ENCODE measurements at places on chromosomes 7 and 10.

GRCh38 chr10:15805395-15806058, 54.8 kb downstream of the MINDY3 start:
- no peak for DNase-seq

DNA sequence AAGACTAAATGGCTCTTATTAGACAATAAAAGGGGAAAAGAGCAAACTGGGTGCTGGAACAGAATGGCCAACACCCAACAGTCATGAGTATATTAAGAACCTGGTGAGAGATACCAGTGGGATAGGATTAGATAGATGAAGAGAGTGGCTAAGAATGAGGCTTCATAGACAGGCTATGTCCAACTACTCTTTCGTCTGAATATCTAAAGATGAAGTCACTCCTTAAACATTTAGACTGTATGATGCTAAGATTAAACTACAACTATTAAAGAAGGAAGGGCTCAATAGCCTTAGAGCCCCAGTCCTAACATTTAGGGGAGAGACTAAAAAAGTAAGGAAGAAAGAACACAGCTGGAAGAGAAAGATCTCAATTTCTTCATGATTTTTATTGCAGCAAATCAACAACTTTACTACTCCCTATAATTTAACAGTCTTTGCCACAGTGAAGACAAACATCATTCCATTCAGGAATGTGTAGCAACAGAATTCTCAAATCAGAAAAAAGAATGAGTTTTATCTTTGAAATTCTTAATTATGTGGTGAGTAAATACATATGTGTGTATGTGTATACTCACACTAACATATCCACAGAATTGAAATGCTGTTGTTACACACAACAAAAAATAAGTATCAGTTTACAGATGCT, 45.6 kb downstream of the CACNA2D1 start:
- no peak for DNase-seq

DNA sequence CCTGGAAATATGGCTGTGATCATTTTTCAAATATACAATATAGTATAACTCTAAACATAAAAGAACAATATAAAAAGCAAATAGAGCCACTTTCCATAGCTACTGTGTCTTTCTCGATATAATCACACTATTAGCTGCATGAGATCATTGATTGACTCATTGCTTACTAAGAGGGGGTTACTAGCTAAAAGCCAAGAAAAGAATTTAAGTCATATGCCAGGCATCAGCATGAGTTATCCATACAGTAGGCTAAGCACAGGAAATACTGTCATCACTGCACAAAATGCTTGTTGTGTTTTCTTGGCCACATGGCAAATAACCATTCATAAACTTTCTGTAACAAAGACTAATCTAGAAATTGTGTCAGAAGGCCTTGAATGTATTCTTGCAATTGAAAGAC, 18.8 kb upstream of the ABCB5 start:
- DNase-seq, result no peak

DNA sequence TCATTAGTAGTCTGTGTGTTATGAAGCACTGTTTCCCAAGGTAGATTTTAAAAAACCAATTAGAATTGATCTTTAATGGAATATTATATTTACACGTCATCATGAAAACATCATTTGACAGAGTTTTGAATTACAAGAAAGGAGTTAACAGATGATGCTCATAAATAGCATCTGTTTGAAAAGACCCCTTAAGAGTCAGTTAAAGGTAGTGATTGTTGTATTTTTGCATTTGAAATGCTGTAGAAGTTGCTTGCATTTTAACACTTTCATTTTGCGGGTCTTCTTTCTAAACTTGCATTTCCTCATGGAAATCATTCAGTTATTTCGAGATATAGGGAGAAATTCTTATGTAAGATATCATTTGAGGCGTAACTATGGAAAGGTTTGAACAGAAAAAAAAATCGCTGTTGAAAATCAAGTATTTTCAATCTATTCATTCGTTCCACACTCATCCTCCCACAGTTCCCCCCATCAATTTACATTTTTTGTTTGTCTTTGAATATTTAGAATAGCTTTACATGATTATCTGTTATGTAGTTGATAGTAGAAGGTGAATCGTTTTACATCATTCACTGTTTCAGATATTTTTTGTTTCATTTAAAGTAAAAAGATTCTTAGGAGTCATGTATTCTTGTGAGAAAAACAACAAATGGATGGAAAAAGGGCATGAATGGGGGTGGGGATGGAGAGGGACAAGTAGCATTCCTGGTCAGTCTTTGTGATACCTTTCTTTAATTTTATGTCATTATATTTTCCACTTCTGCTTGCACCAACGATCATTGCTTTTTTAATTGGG, 3.0 kb upstream of the SKIDA1 start:
- no peak for DNase-seq

- DNase-seq, result no peak
Measured at GRCh38 chr7:148115308-148115707, 475.3 kb upstream of the C7orf33 start.

DNA sequence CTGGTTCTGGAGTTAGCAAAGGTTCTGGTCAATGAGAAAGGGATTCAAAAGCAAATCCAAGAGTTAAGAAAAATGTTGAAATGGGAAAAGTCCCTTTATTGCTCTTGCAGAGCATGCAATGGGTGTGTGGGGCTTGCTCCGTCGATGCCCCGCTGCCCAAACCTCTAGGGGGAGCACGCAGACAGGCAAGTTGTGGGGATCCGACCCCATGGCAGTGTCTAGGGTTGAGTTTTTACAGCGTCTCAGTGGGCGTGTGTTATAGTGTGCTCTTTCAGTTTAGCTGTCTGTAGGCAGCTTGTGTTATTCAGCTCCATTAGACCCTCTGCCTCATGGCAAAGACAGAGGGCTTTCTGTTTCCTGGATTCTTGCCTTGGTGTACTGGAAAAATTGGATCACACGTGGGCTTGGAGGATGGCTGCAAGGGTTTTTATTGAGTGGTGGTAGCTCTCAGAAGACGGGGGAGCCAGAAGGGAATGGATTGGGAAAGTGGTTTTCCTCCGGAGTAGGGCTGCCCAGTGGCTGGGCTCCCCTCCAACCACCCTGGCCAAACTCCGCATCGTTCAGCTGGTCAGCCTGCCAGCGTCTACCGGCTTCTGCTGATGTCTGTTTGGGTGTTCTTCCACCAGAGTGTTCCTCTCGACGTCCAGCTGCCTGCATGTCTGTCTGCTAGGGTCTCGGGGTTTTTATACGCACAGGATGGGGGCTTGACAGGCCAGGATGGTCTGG, 102.3 kb upstream of the PLXDC2 start:
- no peak for DNase-seq

DNA sequence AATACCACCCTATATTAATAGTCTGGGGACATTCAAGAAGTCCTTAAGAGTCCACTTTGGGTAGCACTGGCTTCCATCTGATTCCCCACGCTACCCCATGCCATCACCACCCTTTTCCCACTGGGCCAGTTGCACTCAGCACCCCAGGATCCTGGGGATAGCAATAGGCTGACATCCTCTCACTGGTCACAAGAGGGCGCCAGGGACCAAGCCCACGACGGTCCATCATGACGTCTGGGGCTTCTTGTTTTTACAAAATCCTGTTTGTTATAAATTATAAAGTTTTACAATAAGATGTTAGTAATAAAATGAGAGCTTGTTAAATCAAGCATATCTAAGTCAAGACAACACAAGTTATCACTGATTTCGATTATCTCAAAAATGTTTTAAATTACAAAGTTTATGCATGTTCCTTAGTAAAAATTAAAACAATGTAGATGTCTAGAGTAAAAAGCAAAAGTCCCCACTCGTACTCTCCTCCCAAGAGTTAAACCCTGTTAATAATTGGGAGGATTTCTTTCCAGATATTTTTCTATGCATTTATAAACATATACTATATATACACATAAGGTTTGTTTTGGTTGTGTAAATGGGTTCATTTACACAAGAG, 15.4 kb downstream of the GPNMB start:
- no peak for DNase-seq
